Stimulated activated CD4-positive, alpha-beta T cell treated with anti-CD3 and anti-CD28 coated beads, Interleukin-1b, Interleukin-23, amount 100 ng/mL, for 24 hours (primary cell): ENCODE measurements at places on chromosomes 1 and 21.

DNA sequence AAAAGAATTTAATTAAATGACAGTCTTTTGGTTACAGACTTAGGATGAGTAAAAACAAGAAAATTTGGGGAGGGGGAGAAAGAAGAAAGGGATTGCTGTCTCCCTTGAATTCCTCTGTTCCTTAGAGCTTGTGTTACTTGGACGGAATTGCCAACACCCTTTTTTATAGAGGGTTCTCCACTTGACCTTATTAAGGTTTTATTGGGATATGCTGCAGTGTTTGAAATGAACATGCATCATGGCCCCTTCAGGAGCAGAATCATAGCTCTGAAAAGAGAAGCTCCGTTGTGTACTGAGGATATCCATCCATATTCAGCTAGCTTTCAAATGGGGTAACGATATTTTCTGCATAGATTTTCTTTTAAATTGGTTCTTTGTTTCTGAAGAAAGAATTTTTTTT is 48.2 kb upstream of the DNASE2B start:
- no peak for DNase-seq

DNA sequence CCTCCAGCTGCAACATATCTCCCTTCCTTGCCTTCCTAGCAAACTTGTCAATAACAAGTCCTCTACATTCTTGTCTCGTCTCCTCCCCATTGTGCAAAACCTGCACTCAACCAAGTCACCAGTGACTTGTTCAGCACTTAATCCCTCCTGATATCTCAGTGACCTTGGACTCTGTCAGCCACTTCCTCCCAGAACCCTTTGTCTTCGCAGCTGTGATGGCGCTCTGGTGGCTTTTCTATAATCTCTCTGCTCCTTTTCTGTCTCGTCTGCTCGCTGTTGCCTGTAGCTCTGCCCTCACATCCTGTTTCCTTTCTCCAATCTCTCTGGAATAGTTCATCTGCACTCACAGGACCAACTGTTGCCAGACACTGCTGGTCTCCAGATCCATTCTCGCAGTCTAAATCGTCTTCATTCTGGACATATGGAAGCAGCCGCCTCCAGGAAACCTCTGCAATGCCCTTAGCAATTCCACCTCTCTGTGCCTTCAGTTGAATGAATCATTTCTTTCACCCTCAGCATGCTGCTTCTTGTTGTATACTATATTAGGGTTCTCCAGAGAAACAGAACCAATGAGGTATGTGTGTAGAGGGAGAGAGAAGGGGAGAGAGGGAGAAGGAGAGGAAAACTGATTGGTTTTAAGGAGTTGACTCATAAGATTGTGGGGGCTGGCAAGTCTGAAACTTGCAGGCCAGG is 17.4 kb upstream of the IFNAR2 start:
- no peak for DNase-seq

- no peak for DNase-seq
These were observed 41.8 kb downstream of the ITSN1 start for GRCh38 chr21:33684068-33684467.

DNA sequence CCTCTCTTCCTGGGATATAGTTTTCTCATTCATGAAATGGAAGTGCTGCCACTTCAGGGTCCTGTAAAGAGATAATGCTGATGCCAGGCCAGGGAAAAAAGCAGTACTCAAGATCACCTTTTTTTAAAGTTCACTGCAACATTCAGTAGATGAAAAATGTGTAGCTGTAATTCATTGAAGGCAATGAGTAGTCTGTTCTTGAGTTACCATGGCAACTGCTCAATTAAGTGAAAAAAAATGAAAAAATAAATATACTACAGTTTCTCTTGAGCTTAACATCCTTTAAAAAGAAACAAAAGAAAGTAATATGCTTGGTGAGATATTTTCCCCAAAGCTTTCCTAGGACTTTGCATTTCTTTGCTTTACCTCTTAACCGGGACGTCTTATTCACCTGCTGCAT is 183.3 kb downstream of the AK5 start:
- no peak for DNase-seq

GRCh38 chr1:224632921-224633321 is 16.8 kb downstream of the CNIH3 start:
- DNase-seq = no peak

DNA sequence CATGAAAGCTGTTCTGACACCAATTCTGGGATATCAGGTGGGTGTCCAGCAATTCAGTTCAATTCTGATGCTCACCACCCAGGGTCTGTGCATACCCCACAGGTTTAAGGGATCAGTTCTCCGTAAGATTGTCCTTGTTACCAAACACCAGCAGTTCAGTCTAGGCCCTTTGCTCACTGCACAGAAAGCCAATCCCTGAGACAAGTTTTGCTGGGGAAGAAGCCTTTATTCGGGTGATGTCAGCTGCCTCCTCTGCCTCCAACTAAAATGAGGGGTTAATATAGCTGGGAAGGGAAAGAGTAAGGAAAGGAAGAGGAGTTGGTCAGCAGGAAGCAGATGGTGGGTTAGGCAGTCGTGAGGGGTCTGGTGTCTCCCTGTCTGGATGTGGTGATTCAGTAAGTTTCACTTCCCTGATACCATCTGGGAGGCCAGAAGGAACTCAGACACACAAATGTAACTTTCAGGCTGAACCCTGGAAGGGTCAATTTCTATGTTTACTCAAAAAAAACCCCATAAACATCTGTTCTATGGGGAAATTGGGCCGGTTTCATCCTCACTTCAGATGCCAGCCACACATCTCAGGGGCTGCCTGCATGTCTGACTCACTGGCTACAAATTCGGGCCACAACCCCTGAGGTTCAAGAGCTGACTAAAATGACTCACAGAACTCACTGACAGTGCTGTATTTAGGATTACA is 83.3 kb upstream of the PGBD5 start:
- DNase-seq = no peak

- DNase-seq = no peak
These were observed 4.3 kb upstream of the FGGY start for GRCh38 chr1:59292562-59292961.

DNA sequence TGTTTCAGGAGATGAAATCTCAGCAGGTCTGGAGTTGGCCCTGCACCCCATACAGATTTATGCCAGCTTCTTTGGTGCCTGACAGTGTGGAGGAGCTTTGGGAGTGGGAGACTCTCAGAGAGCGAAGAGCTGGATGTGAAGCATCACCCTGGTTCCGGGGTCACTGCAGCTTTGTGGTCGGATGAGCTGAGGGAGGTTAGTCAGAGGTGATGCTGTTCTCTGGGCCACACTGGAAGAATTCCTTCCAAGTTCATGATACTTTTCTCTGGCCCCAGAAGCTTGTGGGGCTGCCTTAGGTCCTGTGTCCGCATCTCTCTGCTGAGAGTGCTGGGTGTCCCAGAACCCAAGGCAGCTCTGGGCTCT is 467.8 kb downstream of the CAMTA1 start:
- no peak for DNase-seq

DNA sequence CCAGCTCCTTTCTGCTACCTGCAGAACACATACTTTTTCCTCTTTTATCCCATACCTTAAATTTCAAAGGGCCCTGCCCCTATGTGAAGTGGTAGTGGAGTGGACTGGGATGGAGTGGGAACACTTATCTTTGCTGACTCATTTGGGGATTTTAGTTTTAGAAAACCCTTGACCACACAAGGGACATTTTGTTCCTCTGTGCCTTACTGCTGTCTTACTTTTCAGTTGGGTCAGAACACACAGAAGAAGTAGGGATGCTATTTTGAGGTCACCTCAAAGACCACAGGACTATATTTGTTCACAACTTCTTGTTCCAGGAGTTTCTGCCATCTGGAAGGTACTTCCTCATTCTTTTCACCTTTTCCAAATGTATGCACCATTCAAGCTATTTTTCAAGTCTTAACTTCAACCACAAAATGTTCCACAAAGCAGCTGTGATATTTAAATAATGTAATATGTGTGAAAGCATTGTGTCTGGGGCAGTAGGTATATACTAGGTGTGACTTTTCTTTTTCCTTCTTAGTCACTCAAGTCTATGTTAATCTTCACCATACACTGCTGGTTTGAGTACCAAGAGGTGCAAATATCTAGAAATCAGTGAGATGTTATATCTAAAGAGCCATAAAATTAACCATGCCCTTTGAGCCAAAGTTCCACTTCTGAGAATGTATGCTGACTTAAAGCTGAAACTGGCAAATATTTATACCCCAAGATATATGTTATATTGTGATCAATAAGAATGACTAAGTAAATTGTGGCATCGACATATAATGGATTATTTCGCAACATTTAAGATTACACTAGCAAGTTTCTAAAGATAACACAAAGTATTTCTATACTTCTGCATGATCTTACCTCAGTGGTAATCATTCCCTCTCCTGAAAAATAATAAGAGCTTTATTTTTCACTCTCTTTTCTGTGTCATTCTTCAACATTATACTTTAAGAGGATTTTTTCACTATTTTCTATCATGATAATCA is 308.5 kb downstream of the MRPL39 start:
- DNase-seq = no peak

GRCh38 chr1:183418696-183419095 is 516 bp upstream of the NMNAT2 start:
- no peak for DNase-seq

DNA sequence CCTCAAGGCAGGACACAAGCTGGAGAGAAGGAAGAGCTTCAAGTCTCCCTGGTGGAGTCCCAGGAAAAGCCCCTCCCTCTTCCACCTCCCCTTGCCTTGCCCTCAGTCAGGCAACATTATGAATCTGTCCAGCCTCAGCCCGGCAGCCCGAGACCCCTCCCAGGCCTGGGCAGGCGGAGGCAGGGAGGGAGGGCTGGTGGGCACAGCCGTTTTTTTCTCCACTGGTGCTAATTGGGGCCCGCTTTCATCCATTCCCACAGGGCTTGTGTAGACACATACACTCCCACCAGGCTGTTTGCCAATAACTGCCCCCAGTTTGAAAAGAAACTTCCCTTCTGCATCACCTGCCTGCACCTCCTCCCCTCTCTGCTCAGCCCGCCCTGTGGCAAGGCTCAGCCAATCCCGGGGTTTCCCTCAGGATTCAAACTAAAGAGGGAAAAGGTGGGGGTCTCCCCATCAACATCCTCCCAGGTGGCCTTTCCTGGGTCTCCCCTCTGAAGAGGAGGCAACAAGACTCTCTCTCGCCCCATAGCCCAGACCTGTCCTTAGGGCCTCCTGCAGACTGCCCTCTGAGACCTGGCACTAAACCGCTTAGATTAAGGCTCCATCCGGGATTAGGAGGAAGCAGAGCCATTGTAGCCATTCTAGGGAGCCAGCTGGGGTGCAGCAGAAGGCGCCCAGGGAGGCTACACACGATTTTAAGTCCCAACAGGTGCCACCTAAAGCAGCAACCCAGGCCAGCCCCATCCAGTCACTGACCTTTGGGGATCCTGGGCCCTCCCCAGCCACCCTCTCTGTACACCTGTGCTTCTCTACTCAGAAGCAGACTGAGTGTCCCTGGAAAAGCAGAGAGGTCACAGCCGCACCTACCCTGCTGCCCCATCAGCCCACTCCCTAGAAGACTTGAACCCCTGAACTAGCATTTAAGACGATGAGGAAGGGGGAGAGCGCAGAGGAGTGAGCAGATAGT is 3.5 kb downstream of the IGSF9 start:
- no peak for DNase-seq
